WTC11 (cell line): ENCODE measurements at places on chromosomes 12 and 14. TPM values are rescaled to one million over a fixed set of nuclear protein-coding genes. Genes with fewer than 3 reads are reported as not detected.

DNA sequence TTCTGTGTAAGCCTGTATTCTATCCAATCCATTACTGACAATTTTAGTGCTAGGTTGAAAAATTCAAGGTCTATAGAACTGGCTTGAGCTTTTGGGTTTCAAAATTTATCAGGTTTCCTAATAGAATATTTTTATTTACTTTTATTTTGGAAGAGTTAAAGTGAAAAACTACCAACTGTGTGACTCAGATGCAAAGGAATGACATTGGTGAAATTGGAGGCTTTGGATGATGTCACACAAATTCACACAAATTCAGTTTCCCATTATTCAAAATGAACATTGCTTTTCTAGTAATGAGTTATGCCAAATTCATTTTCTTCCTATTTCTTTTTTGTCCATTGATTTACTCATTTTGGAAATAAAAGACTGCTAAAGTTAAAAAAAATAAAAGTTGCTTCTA lies 186.9 kb downstream of the ALX1 start:
- H3K27ac ChIP-seq, result no peak overlapping the region
- DNase-seq, result no peak
- H3K27me3 ChIP-seq, result no peaks in the 10 kb centered on the region
- H3K4me3 ChIP-seq, result no peak overlapping the region

DNA sequence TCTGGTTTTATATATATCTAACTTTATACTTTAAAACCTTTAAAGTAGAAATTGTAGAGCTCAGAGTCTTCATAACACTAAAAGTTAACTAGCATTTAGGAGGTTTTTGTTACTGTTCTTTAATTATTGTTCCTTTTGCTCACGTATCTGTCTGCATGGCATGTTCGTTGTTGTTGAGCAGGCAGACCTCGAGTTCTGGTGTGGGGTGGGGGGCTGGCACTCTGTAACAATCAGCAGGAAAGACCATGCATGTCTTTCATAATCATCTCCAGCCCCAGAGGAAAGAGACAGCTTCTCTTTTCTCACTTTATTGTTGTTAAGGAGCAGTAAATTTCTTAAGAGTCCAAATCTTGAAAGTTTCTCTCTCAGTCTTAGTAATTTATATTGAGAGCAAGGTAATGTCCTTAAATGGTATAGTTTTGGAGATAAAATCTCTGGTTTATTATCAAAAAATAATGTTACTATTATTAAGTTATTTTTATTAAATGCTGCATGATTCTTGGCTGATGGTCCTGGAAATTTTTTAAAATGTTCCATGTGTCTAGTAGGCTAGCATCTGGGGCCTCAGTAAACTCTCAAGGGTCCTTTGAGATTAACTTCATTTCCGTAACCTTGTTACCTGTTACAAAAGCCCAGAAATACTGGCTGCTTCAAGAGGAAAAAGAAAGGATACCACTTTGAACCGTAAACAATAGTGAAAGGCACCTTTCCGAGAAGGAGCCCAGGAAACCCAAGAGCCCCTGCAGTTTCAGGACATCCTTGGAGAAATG lies 30.3 kb downstream of the CKB start:
- no peaks in the 10 kb centered on the region for H3K27me3 ChIP-seq
- H3K4me1 ChIP-seq, result no peaks in the 10 kb centered on the region
- H3K36me3 ChIP-seq, result peaks cover 27% of the 10 kb centered on the region
- no peak for DNase-seq
- no peak overlapping the region for H3K27ac ChIP-seq

DNA sequence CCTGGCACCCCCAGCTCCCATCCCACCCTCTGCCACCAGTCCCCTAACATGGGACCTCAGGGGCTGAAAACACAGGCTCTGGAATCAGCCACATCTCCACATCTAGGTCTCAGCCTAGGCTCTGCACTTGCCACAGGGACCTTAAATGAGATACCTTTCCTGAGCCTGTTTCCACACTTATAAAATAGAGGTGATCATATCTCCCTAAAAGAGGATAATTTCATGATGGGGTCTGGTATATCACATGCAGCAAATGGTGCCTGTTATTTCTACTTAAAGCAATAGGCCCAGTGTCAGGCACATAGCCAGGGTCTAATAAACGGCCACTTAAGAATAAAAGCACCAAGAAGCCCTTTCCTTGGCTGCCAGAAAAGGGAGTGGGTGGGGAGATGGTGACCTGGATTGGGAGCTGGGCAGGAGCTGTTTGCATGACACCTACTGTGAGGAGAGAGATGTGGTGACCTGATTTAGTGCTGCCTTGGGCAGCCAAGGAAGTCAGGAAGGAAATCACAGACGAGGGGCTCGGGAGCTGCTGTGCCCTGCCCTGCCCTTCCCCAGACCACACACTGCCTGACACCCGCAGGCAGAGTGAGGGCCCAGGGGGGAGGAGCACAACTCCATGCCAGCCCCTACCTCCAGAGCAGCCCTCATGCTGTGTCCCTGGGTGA lies 71.2 kb downstream of the IRF2BPL start:
- H3K4me3 ChIP-seq, result no peak overlapping the region; the same call in 1 of the 2 replicates
- DNase-seq, result no peak
- H3K27ac ChIP-seq, result peak overlapping the region; percentile 83

Gene NGDN
- 37.4 to 45.5 TPM (median 43.3 TPM) in 3 replicates for total RNA-seq

Gene PTPRB
- total RNA-seq, result 2.9 to 3.3 TPM (median 3.1 TPM) in 3 replicates

DNA sequence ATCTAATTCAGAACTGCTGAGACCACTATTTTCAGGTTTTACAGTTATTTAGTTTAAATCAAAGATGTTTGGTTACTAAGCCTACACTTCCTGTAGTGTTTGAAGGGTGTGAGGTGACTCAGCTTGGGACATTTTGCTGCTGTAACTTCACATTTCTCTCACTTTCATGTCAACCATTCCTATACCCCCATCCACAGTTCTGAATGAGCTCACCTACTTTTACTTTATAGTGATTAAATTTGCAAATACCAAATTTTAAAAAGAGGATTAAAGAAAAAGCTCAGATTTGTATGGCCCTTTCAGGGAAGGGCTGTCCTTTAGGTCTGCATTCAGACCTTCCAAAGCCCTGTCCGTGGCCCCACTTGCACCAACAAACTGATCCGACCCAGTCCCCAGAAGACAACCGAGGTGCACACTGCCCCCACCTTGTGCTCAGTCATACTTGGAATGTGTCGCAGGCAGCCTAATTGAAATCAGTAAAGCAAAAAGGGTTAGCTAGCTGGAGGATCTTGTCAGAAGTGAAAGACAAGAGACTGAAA lies 174.4 kb downstream of the MON2 start:
- 0 out of 2 replicates have a peak, but pooled peaks cover under 1% of the 10 kb centered on the region for H3K27me3 ChIP-seq
- H3K36me3 ChIP-seq, result peaks cover 2% of the 10 kb centered on the region
- no peak overlapping the region for H3K4me3 ChIP-seq
- H3K4me1 ChIP-seq, result peaks cover 46% of the 10 kb centered on the region
- DNase-seq, result no peak
- H3K27ac ChIP-seq, result no peak overlapping the region; the same call in 1 of the 2 replicates

DNA sequence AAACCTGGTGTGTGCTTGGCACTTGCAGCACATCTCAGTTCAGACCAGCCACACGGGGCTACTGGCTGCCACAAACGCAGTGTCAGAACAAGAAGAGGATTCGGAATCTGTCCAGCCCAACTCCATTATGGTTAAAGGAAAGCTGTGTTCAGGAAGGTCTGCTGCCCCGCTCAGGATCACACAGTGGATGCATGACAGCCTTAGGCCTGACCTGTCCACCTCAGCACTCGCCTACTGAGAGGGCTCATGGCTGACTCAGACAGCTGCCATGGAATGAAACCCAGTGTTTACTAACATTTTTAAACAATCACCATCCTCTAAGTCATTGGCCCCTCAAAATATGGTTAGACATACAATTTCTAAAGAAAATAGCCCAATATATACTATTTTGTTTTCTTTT lies 5.6 kb upstream of the NIN start:
- H3K36me3 ChIP-seq, result no peaks in the 10 kb centered on the region
- peaks cover 16% of the 10 kb centered on the region for H3K4me1 ChIP-seq
- DNase-seq, result no peak
- peaks cover 36% of the 10 kb centered on the region for H3K27me3 ChIP-seq

DNA sequence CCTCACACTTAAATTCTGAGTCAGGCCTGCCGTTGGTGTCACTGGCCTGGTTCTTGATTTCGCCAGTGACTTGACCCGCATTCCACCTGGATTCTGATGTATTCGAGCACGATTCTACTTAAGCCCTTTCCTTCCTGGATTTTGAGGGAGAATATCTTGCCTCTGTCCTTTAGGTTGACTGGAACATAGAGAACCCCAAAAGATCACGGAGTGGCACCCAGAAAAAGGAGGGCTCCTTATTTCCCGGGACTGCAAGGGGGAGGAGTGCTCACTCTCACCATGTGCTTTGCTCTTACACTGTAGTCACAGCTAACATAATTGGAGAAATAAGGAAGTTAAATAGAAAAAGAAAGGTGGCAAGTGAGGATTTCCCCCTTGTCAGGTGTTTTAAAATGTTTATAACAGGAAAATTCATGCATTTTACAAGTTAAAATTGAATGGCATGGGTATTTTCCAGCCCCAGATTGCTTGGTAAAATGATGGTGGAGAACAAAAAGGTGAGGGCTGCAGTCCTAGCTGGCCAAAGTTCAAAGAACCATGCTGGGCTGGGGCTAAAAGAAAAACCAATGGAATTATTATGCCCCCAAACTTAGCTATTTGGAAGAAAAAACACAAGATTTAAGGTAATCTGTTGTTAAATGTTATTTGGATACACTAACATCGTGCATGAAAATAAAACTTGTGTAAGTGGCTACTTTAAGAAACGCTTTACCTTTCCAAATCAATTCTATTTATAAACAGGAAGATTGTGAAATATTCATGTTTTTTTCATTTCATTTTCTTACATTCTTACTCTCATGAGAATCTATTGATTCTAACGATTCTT lies 8.9 kb downstream of the FOXA1 start:
- H3K4me1 ChIP-seq, result peaks cover 50% of the 10 kb centered on the region
- H3K27me3 ChIP-seq, result peaks cover 100% of the 10 kb centered on the region
- H3K36me3 ChIP-seq, result no peaks in the 10 kb centered on the region
- DNase-seq, result no peak
- H3K4me3 ChIP-seq, result peak overlapping the region; percentile 3

DNA sequence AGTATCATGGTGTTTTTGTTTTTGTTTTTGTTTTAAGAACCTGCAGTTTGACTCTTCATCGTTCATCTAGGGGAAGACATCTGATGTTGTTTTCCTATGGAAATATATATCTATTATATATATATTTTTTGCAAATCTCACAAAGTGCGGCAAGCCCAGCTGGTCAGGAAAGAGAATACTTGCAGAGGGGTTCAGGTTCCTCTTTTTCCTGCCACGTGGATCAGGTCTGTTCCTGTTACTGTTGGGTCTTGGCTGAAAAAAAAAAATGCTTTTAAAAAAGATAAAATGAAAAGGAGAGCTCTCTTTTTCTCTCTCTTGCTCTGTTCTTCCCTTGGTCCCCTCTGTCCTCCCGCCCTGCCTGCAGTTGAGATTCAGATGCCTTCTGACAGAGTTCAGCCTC lies 179.4 kb upstream of the BCL2L14 start:
- peaks cover 30% of the 10 kb centered on the region for H3K36me3 ChIP-seq
- no peak for DNase-seq
- H3K27ac ChIP-seq, result 0 out of 2 replicates have a peak overlapping the region, but pooled peaks have one; percentile 14
- no peaks in the 10 kb centered on the region for H3K27me3 ChIP-seq
- peaks cover 8% of the 10 kb centered on the region for H3K4me1 ChIP-seq
- H3K4me3 ChIP-seq, result no peak overlapping the region

Gene SLC6A15
- total RNA-seq, result 27.0 to 30.7 TPM (median 27.2 TPM) in 3 replicates

- no peak for DNase-seq
- H3K4me1 ChIP-seq, result peaks cover 69% of the 10 kb centered on the region
- H3K27ac ChIP-seq, result peak overlapping the region; percentile 76; the same call in 1 of the 2 replicates
- H3K36me3 ChIP-seq, result peaks cover 19% of the 10 kb centered on the region
- no peak overlapping the region for H3K4me3 ChIP-seq
These were observed 11.6 kb downstream of the ANO6 start for GRCh38 chr12:45227316-45228067.

Gene TSPAN11
- 4.6 to 6.1 TPM (median 5.3 TPM) in 3 replicates for total RNA-seq

- H3K4me1 ChIP-seq, result peaks cover 2% of the 10 kb centered on the region
- no peak overlapping the region for H3K27ac ChIP-seq
- DNase-seq, result no peak
- no peaks in the 10 kb centered on the region for H3K36me3 ChIP-seq
These were observed 8.1 kb upstream of the KRT4 start for GRCh38 chr12:52821826-52822660.

DNA sequence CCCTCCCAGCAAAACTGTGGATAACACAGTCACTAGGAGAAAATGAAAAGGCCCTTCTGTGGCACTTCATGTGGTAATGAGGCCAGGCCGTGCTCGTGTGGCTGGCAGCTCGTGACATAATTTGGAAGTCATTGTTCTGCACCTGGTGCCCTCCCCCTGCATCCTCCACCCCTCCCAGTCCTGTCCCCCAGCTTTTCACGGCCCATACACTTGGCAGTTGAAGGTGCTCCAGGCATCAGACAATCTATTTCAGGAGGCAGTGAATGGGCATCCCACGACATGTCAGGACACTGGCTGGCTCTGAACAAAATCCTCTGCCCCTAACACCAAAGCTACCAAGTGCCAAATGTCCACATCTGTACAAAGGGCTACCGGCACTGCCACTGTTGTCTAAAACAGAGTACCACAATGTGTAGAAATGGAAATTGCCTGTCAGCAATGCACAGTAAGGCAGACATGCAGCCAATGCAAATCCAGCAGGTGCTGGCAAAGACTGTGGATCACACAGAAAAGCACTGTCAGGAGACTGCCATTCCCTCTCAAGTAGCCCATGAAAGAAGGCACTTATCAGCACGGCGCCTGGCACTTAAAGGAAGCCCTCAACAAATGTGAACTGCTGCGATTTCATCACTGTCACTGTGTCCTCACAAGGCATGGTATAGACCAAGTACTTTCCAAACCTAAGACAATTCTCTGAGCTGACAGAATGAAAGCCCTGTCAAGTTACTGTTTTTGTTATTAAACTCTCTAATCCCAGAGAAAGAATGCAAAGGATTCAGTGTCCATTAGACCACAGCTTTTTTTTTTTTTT lies 39.1 kb downstream of the CORO1C start:
- H3K4me1 ChIP-seq, result peaks cover 48% of the 10 kb centered on the region
- no peaks in the 10 kb centered on the region for H3K27me3 ChIP-seq
- H3K27ac ChIP-seq, result peak overlapping the region; percentile 93
- no peak for DNase-seq

- H3K4me3 ChIP-seq, result peak overlapping the region; percentile 87
- 0 out of 2 replicates have a peak overlapping the region, but pooled peaks have one; percentile 86 for H3K27ac ChIP-seq
- DNase-seq, result no peak
- H3K36me3 ChIP-seq, result peaks cover 28% of the 10 kb centered on the region
- no peaks in the 10 kb centered on the region for H3K27me3 ChIP-seq
These were observed 613 bp downstream of the SRSF9 start for GRCh38 chr12:120468821-120469449.

- H3K36me3 ChIP-seq, result no peaks in the 10 kb centered on the region
- no peak for DNase-seq
- H3K27me3 ChIP-seq, result peaks cover 12% of the 10 kb centered on the region
- peaks cover 22% of the 10 kb centered on the region for H3K4me1 ChIP-seq
- no peak overlapping the region for H3K27ac ChIP-seq
These were observed 6.5 kb downstream of the AMDHD1 start for GRCh38 chr12:95949477-95950206.
